Fibroblast of skin of right quadriceps (primary cell): ENCODE measurements at places on chromosomes 1 and 21.
A peak's percentile ranks its signal among the peaks of the same experiment; 100 is the strongest.

DNA sequence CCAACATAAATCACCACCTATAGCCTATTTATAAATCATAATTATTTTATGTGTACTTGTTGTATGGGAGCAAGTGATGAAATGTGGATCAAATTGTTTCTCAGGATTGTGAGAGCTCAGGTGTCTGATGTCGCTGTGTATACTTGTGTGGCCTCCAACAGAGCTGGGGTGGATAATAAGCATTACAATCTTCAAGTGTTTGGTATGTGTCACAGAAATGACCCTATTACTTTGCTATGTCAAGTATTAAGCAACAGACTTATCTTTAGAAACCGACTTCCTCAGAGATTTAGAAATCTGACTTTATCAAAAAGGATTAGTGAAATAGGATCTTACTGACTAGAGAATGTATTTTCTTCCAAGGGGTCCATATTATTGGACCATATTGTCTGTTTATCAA is 280.9 kb downstream of the TPR start:
- DNase-seq, result peak; percentile 63

DNA sequence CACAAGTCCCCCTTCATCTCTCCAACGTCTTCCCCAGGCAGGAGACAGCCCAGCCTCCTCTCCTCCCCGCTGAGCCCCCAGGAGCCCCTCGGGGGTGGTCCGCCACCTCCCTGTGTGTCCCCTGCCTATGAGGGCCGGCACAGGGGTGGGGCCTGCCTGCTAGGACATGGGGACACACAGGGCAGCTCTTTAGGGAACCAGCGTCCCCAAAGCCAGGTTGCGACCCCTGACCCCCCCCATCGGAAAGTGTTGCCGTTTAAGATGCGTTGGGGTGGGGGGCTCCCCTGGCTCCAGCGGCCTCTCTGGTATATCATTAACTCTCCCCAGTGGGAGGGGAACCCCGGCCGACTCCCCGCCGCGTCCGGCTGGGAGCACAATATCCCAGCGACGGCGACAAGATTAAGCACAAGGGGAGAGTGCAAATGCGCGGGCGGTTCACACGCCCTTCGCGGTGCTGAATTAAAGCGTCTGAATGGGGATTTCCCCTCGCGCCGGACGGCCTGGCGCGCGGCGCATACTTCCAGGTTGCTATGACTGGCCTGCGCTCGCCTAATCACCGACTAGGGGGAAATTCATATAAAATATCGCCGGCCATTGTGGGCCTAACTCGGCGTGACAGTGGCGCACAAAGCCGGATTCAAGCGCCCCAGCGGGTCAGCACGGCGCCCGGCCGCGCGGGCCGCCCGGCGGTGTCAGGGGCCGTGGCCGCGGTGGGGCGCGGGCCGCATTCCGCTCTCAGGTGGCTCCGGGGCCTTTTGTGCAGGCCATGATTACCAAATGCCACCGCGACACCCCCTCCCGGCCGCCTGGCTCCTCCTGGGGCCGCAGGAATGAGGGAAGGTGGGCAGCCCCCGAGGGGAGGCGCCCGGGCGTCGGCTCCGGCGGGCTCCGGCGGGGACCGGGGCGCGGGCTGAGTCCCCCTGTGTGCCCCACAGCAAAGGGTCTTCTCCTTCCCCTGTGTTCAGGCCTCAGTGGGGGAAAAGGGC is 30.9 kb downstream of the WNT3A start:
- DNase-seq, result no peak

DNA sequence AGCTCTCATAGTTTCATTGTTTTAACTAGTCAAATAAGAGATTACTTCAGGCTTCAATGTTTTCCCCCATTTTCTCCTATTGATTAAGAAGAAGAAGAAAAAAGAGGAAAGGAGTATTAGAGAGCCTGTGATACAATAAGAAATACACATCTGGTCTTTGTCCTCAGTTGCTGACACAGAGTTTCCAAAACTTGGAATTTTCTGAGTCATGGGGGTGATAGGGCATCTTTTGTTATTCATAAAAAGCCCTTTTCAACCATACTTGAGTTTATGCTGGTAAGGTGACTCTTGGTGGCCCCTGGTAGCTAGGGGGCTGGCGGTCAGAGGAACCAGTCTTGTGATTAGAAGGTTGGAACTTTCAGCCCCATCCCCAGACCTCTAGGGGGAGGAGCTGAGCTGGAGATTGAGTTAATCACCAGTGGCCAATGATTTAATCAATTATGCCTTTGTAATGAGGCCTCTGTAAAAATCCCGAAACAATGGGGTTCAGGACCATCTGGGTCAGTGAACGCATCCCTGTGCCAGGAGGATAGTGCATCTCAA is 28.9 kb upstream of the KLF18 start:
- DNase-seq, result no peak

GRCh38 chr1:29383746-29384371 is 147.5 kb downstream of the PTPRU start:
- DNase-seq, result peak; percentile 42

GRCh38 chr1:52680353-52680752 is 17.8 kb downstream of the COA7 start:
- no peak for DNase-seq

GRCh38 chr1:99532276-99532580 is 113.7 kb upstream of the PALMD start:
- no peak for DNase-seq

- DNase-seq, result no peak
Observed at GRCh38 chr1:151898519-151898991, 10.8 kb downstream of the THEM4 start.

DNA sequence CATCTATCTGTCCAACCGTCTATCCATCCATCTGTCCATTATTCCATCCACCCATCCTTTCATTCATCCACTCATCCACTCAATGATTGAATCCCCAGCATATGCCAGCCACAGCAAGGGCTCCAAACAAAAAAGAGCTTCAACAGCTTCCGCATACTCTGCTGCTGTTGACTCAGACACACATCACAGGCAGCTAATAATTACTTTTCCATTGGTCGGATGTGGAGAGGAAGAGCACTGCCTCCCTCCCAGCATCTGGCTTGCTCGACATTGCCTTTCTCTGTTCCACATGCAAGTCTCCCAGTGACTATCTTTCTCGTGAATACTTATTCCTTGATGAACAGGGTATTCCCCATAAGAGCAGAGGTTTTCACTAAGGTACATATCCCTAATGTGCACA is 176.5 kb downstream of the HIVEP3 start:
- peak; percentile 91 for DNase-seq

DNA sequence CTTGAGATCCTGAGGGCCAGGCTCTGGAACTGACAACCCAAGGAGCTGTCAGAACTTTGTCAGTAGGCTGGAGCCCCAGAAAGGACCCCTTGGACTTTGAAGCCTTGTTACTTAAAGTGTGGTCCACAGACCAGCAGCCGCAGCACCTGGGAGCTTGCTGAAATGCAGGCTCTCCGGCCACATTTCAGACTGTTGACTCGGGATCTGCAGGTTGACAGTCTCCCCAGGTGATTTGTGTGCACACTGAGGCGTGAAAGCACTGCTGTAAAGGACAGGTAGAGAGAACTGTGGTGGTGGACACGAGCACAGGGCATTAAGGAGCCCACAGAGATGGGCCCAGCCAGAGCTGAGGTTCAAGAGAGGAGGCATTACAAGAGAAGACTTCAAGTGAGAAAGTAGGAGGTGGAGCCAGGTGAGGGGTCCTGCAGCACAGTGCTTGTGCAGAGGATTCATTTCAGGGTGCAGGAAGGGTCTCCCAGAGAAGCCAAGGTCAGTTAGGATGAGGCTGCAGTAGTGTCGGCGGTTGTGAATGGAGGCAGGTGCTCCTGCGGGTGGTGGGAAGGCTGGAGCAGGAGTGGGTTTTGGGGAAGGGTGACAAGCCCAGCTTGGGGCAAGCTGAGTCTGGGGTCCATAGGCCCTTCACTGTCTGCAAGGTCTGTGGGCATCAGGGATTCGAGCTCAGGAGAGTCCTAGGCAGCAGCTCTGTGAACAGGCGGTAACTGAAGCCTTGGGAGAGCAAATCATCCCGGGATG is 4.6 kb downstream of the HYI start:
- no peak for DNase-seq
